Aorta (tissue), 5 donors: ENCODE measurements at places on chromosomes 2 and 18. TPM values are rescaled to one million over a fixed set of nuclear protein-coding genes. Genes with fewer than 3 reads are reported as not detected.

GRCh38 chr2:102621630-102622029 lies 2.3 kb downstream of the SLC9A2 start:
- H3K27ac ChIP-seq: no peak overlapping the region
- DNase-seq: no peak
- no peaks in the 10 kb centered on the region for H3K36me3 ChIP-seq
- no peaks in the 10 kb centered on the region for H3K4me1 ChIP-seq
- H3K27me3 ChIP-seq: no peaks in the 10 kb centered on the region

DNA sequence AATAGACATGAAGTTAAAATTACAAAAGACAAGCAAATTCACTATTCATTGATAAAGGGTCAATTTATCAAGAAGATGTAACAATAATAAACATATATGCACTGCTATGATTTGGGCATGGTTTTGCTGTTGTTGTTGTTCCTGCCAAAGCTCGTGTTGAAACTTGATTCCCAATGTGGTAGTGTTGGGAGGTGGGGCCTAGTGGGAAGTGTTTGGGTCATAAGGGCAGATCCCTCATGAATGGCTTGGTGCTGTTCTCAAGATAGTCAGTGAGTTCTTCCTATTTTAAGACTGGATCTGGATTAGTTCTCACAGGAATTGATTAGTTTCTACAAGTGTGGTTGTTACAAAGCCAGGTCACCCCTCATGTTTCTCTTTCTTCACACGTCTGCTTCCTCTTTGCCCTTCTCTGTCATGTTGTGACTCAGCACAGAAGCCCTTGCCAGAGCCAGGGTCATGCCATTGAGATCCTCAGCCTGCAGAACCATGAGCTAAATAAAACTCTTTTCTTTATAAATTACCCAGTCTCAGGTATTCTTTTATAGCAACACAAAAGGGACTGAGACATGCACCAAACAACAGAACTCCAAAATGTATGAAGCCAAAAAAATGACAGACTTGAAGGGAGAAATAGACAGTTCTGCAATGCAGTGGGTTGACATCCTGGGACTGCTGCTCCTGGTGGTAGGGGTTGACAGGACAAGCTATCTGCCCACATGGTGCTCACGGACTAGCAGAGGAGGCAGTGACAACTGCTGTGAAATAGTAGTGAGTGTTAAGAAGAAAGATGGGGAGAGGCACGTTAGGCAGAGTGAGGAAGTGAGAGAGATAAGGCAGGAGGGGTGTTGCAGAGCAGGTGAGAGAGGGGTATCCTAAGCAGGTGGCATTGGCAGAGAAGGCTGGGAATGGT lies 18.6 kb upstream of the SKA1 start:
- H3K36me3 ChIP-seq: no peaks in the 10 kb centered on the region
- no peak overlapping the region for H3K27ac ChIP-seq
- H3K4me1 ChIP-seq: no peaks in the 10 kb centered on the region
- H3K27me3 ChIP-seq: no peaks in the 10 kb centered on the region
- DNase-seq: no peak
- H3K4me3 ChIP-seq: no peak overlapping the region

GRCh38 chr18:22813648-22814328 lies 119.3 kb upstream of the RBBP8 start:
- no peaks in the 10 kb centered on the region for H3K36me3 ChIP-seq
- H3K27ac ChIP-seq: no peak overlapping the region
- H3K27me3 ChIP-seq: no peaks in the 10 kb centered on the region
- H3K4me3 ChIP-seq: no peak overlapping the region
- no peaks in the 10 kb centered on the region for H3K4me1 ChIP-seq
- DNase-seq: no peak

- no peak overlapping the region for H3K4me3 ChIP-seq
- H3K36me3 ChIP-seq: no peaks in the 10 kb centered on the region
- H3K27me3 ChIP-seq: no peaks in the 10 kb centered on the region
- DNase-seq: no peak
- no peak overlapping the region for H3K27ac ChIP-seq
- H3K4me1 ChIP-seq: no peaks in the 10 kb centered on the region
Observed at GRCh38 chr18:25646971-25647370, 295.0 kb upstream of the ZNF521 start.

- H3K36me3 ChIP-seq: no peaks in the 10 kb centered on the region
- H3K27ac ChIP-seq: no peak overlapping the region
- no peaks in the 10 kb centered on the region for H3K4me1 ChIP-seq
Observed at GRCh38 chr18:12589448-12589847, 68.5 kb downstream of the SPIRE1 start.

GRCh38 chr2:94997981-94998930 lies 27.3 kb upstream of the MAL start:
- H3K36me3 ChIP-seq: no peaks in the 10 kb centered on the region
- no peak overlapping the region for H3K27ac ChIP-seq
- no peaks in the 10 kb centered on the region for H3K4me1 ChIP-seq

- DNase-seq: peak; percentile 29
- no peaks in the 10 kb centered on the region for H3K4me1 ChIP-seq
- H3K4me3 ChIP-seq: peak within 1 kb of the TSS; percentile 6
- no peaks in the 10 kb centered on the region for H3K36me3 ChIP-seq
- no peaks in the 10 kb centered on the region for H3K27me3 ChIP-seq
Observed at GRCh38 chr2:130836501-130837174, at the start of gene ARHGEF4. ARHGEF4 (plus strand) TSS chr2:130836914; CDS start chr2:130836954, 40 bp downstream.

GRCh38 chr18:70380915-70381896 lies 92.4 kb downstream of the SOCS6 start:
- no peak overlapping the region for H3K4me3 ChIP-seq
- no peaks in the 10 kb centered on the region for H3K4me1 ChIP-seq
- H3K36me3 ChIP-seq: no peaks in the 10 kb centered on the region
- DNase-seq: no peak
- no peak overlapping the region for H3K27ac ChIP-seq
- H3K27me3 ChIP-seq: no peaks in the 10 kb centered on the region

- H3K27ac ChIP-seq: no peak overlapping the region
- H3K4me3 ChIP-seq: no peak overlapping the region
- H3K36me3 ChIP-seq: no peaks in the 10 kb centered on the region
- H3K4me1 ChIP-seq: no peaks in the 10 kb centered on the region
- DNase-seq: no peak
Observed at GRCh38 chr2:112033600-112033999, 21.5 kb upstream of the TMEM87B start.

GRCh38 chr2:224381521-224382279 lies 20.2 kb downstream of the FAM124B start:
- no peaks in the 10 kb centered on the region for H3K27me3 ChIP-seq
- no peak for DNase-seq
- no peaks in the 10 kb centered on the region for H3K36me3 ChIP-seq
- no peak overlapping the region for H3K4me3 ChIP-seq
- H3K4me1 ChIP-seq: no peaks in the 10 kb centered on the region
- H3K27ac ChIP-seq: no peak overlapping the region

DNA sequence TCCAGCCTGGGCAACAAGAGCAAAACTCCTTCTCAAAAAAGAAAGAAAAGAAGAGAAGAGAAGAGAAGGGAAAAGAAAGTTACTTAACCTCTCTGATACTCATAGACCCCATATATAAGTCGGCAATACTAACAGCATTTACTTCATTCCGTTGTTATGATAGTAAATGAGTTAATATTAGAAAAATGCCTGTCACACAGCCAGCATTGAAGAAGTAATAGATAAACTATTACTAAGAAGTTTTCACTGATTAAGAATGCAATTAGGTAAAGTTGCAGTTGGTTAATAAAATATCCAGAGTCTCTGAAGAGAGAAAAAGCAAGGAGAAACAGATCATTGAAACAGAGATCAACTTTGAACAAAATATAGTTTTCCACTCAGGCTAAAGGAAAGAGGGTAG lies 161.3 kb upstream of the UBE2E3 start:
- no peaks in the 10 kb centered on the region for H3K27me3 ChIP-seq
- DNase-seq: no peak
- no peaks in the 10 kb centered on the region for H3K4me1 ChIP-seq
- no peak overlapping the region for H3K27ac ChIP-seq
- H3K4me3 ChIP-seq: no peak overlapping the region

DNA sequence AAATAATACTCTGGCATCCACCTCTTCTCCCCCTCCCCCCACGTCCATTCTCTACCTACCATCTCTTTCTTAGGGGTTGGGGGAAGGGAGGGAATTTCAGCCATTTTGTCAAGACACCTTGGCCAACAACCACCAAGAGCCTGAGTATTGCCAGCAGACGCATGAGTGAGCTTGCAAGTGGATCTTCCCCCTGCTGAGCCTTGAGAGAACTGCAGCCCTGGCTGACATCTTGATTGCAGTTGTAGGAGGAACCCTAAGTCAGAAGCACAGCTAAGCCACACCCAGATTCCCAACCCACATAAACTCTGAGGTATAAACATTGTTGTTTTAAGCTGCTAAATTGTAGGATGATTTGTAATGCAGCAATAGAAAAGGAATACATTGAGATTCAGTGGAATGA lies 165.6 kb downstream of the TMEFF2 start:
- H3K27ac ChIP-seq: no peak overlapping the region
- H3K36me3 ChIP-seq: no peaks in the 10 kb centered on the region
- no peak overlapping the region for H3K4me3 ChIP-seq
- H3K27me3 ChIP-seq: no peaks in the 10 kb centered on the region
- DNase-seq: no peak
- no peaks in the 10 kb centered on the region for H3K4me1 ChIP-seq

GRCh38 chr2:64608867-64609226 lies 44.9 kb downstream of the SERTAD2 start:
- no peaks in the 10 kb centered on the region for H3K27me3 ChIP-seq
- peak; percentile 58 for DNase-seq
- no peak overlapping the region for H3K27ac ChIP-seq

DNA sequence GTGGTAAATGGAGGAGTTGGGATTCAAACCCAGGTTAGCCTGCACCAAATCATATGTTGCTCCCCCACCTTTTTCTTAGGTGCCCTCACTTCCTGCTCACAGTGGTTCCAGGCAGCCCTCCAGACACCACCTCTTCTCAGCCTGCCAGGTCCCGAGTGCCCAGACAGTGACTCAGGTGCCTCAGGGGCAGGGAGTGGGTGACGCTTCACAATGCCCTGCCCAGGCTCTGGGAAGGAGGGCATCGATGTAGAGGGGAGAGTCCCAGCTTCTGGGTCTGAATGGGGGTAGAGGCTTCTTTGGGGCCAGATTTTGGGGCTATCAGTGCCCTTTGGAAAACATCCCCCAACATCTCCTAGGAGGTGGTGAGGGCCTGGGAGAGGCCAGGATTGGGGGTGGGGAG lies 5.2 kb upstream of the DNAJB2 start:
- peaks cover 4% of the 10 kb centered on the region for H3K4me1 ChIP-seq
- H3K36me3 ChIP-seq: no peaks in the 10 kb centered on the region
- no peak overlapping the region for H3K4me3 ChIP-seq
- H3K27ac ChIP-seq: peak overlapping the region; percentile 93

GRCh38 chr2:178512484-178512883 lies 32.2 kb downstream of the PLEKHA3 start:
- no peak for DNase-seq
- H3K4me1 ChIP-seq: no peaks in the 10 kb centered on the region
- H3K27me3 ChIP-seq: no peaks in the 10 kb centered on the region

GRCh38 chr18:62610701-62611411 lies 88.0 kb downstream of the ZCCHC2 start:
- H3K4me3 ChIP-seq: no peak overlapping the region
- H3K4me1 ChIP-seq: no peaks in the 10 kb centered on the region
- no peaks in the 10 kb centered on the region for H3K27me3 ChIP-seq
- no peaks in the 10 kb centered on the region for H3K36me3 ChIP-seq
- no peak overlapping the region for H3K27ac ChIP-seq

DNA sequence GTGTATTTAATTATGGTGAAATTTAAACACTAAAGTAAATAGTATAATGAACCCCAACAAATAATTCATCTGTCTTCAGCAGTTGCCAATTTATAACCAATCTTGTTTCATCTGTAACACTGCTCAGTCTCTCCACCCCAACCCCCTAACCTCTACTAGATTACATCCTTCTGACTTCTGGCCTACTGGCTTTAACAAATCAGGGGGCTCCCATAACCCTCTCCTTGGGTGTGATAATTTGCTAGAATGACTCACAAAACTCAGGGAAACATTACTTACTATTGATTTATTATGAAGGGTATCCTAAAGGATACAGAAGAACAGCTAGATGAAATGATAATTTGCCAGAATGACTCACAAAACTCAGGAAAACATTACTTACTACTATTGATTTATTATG lies 50.7 kb downstream of the PIK3C3 start:
- H3K36me3 ChIP-seq: no peaks in the 10 kb centered on the region
- no peaks in the 10 kb centered on the region for H3K4me1 ChIP-seq
- no peaks in the 10 kb centered on the region for H3K27me3 ChIP-seq
- H3K27ac ChIP-seq: no peak overlapping the region
- H3K4me3 ChIP-seq: no peak overlapping the region
- DNase-seq: no peak

- no peak for DNase-seq
- no peak overlapping the region for H3K4me3 ChIP-seq
- no peak overlapping the region for H3K27ac ChIP-seq
- H3K36me3 ChIP-seq: no peaks in the 10 kb centered on the region
Observed at GRCh38 chr18:55900380-55900779, 312.4 kb upstream of the TCF4 start.

DNA sequence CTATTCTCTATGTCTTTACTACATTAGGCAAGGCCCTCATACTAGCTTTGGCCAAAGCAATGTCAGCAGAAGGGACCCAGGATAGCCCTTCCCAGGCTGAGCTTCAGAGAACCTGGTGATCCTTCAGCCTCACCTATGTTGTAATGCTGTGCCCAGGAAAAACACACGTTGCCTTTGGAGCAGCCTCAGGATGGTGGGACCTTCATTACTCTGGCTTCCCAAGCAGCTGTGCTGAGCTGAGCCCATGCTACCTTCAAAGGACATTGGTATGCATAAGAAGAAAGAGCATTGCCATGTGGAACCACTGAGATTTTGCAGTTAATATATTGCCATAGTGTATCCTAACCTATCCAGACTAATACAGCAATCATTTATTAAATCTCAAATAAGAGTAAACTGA lies 756.4 kb upstream of the ID2 start:
- H3K27ac ChIP-seq: no peak overlapping the region
- H3K4me1 ChIP-seq: no peaks in the 10 kb centered on the region
- no peak for DNase-seq
- no peak overlapping the region for H3K4me3 ChIP-seq
- no peaks in the 10 kb centered on the region for H3K27me3 ChIP-seq
- H3K36me3 ChIP-seq: no peaks in the 10 kb centered on the region

GRCh38 chr18:33201509-33201926 lies 239.0 kb downstream of the CCDC178 start:
- no peak overlapping the region for H3K27ac ChIP-seq
- no peaks in the 10 kb centered on the region for H3K27me3 ChIP-seq
- H3K4me3 ChIP-seq: no peak overlapping the region
- H3K36me3 ChIP-seq: no peaks in the 10 kb centered on the region
- no peaks in the 10 kb centered on the region for H3K4me1 ChIP-seq
- DNase-seq: no peak

Gene RNF125
- 6.7 TPM for total RNA-seq

Gene CNGA3
- not detected for total RNA-seq

Gene SOWAHC
- 12.0 TPM for total RNA-seq

Gene GALNT3
- 2.4 TPM for total RNA-seq

Gene CEBPZ
- total RNA-seq: 38.1 TPM

Gene SPDYA
- total RNA-seq: 5.3 TPM

Gene AGXT
- not detected for total RNA-seq

Gene ALLC
- not detected for total RNA-seq
